ENCODE measurements at places on chromosomes 6 and 20. TPM values are rescaled to one million over a fixed set of nuclear protein-coding genes. Genes with fewer than 3 reads are reported as not detected.

Gene RBPJL
- 837 TPM for total RNA-seq

Gene CDSN
- not detected for total RNA-seq

Gene OR2H1
- total RNA-seq, result not detected

Gene SAPCD1
- total RNA-seq, result 2.0 TPM

Gene DEFB128
- not detected for total RNA-seq

Gene SLCO4A1
- 2.6 TPM for total RNA-seq
